Fibroblast of lung (primary cell): ENCODE measurements at places on chromosomes 1 and 21. TPM values are rescaled to one million over a fixed set of nuclear protein-coding genes. Genes with fewer than 3 reads are reported as not detected.

DNA sequence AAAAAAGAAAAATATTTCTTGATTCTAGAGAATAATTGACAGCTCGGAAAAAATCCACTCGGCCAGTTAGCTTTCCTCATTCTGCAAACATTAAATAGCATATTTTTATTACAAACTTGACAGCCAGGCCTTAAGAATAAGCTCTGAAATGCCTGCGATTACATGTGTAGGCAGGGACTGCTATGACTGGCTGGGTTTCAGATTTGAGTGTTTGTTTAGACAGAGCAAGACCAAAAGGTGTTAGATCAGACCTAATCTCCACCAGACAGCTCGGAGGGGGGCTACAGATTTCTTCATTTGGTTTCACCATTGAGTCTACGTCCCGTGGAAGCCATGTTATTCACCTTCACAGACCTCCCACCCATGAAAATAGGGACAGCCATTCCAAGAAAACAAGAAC, 192.1 kb upstream of the ADAMTS5 start:
- DNase-seq, result no peak

DNA sequence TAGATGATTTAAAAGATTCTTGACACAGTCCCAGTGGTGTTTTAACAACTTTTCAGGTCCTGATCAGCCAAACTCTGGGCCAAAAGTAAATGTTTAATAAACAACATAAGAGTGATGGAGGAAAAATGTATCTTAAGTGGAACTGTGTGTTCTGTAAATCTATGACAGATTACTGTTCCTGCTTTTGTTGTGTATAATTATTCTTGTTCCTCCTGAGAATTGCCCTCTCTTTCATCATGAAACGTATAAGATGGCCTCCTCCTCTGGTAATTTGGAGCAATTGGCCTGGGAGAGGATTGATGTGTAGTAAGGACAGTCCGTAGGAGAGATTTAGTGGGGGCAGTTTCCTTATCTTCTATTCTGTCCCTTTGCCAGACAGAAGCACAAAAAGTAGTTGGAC, 34.5 kb downstream of the GALNT2 start:
- no peak for DNase-seq

- DNase-seq, result no peak
Observed at GRCh38 chr1:151156515-151156819, at the start of gene TNFAIP8L2. TNFAIP8L2 (plus strand) TSS chr1:151156649; CDS start chr1:151158698, 2,049 bp downstream.

DNA sequence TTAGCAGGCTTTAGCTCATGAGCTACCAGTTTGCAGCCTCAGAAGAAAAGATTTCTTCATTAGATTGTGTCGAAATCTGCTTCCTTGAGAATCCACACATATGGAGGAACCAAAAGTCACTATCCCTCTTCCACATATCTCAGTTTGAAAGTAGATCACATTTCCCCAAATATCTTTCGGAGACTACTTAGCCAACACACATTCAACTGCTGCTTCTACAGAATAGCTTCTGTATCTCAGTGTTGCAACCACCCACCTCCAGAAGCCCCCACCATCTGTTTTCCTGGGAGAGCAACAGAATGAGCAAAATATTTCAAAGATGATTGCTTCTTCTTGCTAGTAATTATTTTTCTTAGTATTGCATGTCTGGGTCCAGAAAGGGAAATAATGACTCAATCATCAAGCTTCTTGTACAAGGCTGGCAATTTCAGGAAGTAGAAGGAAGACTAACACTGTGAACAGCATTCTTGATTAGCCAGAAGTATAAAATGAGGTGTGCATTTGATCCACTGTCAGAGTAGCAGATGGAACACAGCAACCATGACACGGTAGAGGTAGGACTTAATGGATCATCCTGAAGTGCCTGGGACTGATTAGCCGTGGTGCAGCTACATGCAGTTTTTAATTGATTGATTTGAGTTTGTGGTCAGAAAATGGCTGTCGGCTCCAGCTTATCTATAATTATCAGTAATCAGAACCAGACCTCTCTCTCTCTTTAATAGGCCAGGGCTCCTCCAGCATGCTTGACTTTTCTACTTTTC, 24.9 kb downstream of the ZC3H11B start:
- peak; percentile 62 for DNase-seq

Gene SLC45A1
- 1.4 and 2.1 TPM in 2 replicates for polyA plus RNA-seq

DNA sequence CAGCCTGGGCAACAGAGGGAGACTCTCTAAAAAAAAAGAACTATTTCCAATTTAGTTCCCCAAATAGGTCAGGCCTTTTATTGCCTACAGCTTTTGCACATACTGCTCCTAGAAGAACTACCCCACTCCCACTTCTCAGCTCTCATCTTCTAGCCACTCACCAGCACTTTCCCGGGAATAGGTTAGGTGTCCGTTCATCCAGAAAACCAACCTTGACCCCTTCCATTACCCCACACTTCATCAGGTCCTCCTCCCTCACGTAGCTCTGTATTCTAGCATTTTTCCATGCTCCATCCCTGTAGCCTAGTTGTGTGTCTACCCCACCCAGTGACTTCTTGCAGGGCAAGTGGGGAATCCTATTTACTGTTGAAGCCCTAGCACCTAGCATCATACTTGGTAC, 42.6 kb downstream of the C8B start:
- no peak for DNase-seq

DNA sequence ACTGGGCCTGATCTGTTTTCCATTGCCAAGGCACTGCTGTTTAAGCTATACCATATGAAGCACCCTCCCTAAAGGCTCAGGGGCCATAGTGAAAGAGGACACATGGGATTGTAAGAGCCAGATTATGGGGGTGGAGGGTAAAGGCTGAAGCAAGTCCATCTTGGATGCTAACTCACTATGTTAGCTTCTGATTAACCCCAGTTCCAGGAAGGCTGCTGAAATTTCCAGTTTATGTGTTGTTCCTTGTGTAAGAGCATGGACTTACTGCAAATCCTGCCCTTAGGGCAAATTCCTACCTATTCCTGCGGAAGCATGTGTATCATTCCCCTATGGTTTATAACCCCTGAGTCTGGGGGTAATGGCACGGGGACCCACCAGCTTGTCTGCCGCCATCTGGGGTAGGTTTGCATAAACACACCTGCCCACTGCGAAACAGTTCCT, 91.8 kb upstream of the SERBP1 start:
- no peak for DNase-seq

Gene GJB5
- polyA plus RNA-seq, result not detected in 2 replicates

- peak; percentile 35 for DNase-seq
Observed at GRCh38 chr1:168628807-168629206, 52.4 kb downstream of the XCL1 start.
